Psoas muscle (tissue), 8 donors: ENCODE measurements at places on chromosomes 5 and 9. TPM values are rescaled to one million over a fixed set of nuclear protein-coding genes. Genes with fewer than 3 reads are reported as not detected.

DDX41 gene
- total RNA-seq = 40.8 TPM

GABRA1 gene
- not detected for total RNA-seq

EFNA5 gene
- 5.2 TPM for total RNA-seq

F2RL1 gene
- 0.15 TPM for total RNA-seq

DNA sequence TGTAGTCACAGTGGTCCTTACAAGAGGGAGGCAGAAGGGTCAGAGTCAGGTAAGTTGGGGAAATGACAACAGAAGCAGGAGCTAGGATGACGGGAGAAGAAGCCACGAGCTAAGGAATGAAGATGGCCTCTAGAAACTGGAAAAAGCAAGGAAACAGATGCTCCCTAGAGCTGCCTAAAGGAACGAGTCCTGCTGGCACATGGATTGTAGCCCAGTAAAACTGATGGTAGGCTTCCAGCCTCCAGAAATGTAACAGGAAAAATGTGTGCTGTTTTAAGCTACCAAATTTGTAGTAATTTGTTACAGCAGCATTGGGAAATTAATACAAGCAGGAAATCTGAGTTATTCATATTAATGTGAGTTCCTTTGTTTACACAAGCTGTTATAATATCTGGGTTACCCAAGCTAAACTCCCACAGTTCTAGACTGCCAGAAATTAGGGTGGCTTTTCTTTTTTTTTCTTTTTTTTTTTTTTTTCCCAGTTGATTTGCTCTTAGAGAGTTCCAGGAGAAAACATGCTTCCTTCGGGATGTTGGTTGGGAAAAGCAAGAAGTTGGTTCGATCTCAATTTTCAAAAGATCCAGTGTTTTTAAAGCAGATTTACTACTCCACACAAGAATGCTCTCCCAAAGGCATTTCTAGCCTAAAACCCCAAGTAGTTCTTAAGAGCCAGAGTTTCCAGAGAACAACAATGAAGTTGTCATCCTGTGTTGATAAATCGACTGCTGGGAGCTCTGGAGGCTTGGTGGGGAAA lies 400.0 kb upstream of the SLC24A2 start:
- H3K27ac ChIP-seq = no peak overlapping the region
- H3K27me3 ChIP-seq = no peaks in the 10 kb centered on the region
- no peaks in the 10 kb centered on the region for H3K4me1 ChIP-seq
- no peaks in the 10 kb centered on the region for H3K36me3 ChIP-seq
- no peak overlapping the region for H3K4me3 ChIP-seq
- no peak for DNase-seq

- H3K4me1 ChIP-seq = no peaks in the 10 kb centered on the region
- DNase-seq = no peak
- no peak overlapping the region for H3K4me3 ChIP-seq
- H3K27me3 ChIP-seq = no peaks in the 10 kb centered on the region
Observed at GRCh38 chr5:137084016-137084415, 415.1 kb downstream of the SPOCK1 start.

DNA sequence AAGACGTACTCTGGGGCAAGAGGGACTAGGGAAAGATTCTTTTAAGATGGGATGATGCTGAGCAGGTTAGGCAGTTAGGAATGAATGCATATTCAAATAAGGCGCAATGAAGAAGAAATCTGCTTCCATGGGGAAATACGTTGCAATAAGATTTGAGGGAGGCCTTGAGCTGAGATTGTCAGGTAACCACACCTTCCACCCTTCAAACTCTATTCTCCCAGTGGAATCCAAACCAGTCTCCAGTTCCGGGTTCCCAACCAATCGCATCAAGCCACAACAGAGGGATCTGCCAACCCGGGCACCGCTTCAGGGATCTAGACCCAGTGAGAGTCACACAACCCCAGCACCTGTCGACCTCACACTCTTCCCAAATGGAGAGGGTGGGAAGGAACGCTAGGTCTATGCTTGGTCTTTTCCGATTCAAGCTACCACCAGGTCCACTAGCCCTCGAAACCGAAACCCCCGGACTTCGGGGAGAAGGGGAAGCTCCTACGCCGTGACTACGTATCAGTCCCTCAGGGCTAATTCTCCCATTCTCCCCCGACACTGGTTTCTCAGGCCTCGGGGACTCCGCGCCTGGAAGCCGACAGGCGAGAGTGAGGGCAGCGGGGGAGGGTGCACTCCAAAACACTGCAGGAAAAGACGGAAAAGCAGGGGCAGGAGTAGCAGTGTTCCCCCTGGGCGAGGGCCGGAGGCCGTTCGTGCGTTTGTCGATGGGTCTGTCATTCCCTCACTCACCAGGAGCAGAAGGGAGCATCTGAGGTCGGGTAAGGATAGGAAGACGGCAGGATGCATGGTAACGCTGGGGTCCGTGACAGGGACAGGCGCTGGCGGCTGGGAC lies 534 bp downstream of the ERP44 start:
- H3K27ac ChIP-seq = peak overlapping the region; percentile 97
- H3K4me3 ChIP-seq = peak overlapping the region; percentile 99
- peaks cover 32% of the 10 kb centered on the region for H3K4me1 ChIP-seq

- no peak overlapping the region for H3K27ac ChIP-seq
- H3K27me3 ChIP-seq = no peaks in the 10 kb centered on the region
- no peak overlapping the region for H3K4me3 ChIP-seq
- no peaks in the 10 kb centered on the region for H3K36me3 ChIP-seq
- DNase-seq = no peak
Observed at GRCh38 chr9:96665789-96666188, 10.7 kb upstream of the PRXL2C start.

DNA sequence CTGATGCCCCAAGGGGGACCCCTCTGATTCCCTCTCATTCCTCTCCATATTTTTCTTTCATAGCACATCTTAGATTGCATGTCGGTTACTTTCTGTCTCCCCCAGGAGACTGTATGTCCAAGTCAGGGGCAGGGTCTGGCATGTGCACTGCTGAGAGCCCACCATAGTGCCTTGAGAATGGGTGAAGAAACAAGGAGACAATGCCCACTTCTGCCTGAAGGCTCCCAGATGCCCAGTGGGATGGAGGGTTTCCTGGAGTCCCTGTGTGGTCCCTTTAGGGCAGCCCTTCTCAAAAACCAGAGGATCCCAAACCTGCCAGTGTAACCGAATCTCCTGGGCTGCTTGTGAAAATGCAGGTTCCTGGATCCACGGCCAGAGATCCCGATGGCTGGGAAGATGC lies 126.5 kb upstream of the LARP1 start:
- H3K27ac ChIP-seq = no peak overlapping the region
- H3K4me1 ChIP-seq = no peaks in the 10 kb centered on the region
- H3K4me3 ChIP-seq = no peak overlapping the region
- no peaks in the 10 kb centered on the region for H3K27me3 ChIP-seq

- no peak for DNase-seq
- H3K4me3 ChIP-seq = peak within 1 kb of the TSS; percentile 37
- H3K27ac ChIP-seq = no peak within 1 kb of the TSS
- peaks cover 4% of the 10 kb centered on the region for H3K27me3 ChIP-seq
- no peaks in the 10 kb centered on the region for H3K36me3 ChIP-seq
Observed at GRCh38 chr5:141223112-141223783, at the start of gene PCDHB14. TSS of gene PCDHB14 (plus strand) at chr5:141223343. CDS start at chr5:141223506, 163 bp downstream.
